ENCODE measurements at places on chromosomes 1 and 21. TPM values are rescaled to one million over a fixed set of nuclear protein-coding genes. Genes with fewer than 3 reads are reported as not detected.

Gene TRIM17
- total RNA-seq: 0.56 TPM

Gene DARS2
- 13.5 TPM for total RNA-seq

Gene SLC9C2
- total RNA-seq: 0.42 TPM

Gene TPR
- 44.7 TPM for total RNA-seq

Gene LCE3E
- total RNA-seq: not detected

Gene TCP10L
- 3.4 TPM for total RNA-seq

Gene LORICRIN
- total RNA-seq: not detected

Gene S100B
- 7.7 TPM for total RNA-seq

Gene WNT4
- 0.14 TPM for total RNA-seq

Gene MYCL
- total RNA-seq: 0.33 TPM

Gene IFI44
- 32.4 TPM for total RNA-seq

Gene KIAA1614
- total RNA-seq: 12.5 TPM

Gene FTCD
- 1.8 TPM for total RNA-seq

Gene FCRLA
- total RNA-seq: not detected

Gene TRNP1
- 51.7 TPM for total RNA-seq

Gene SELL
- total RNA-seq: 1.3 TPM

GRCh38 chr21:41894511-41894910 lies 15.4 kb upstream of the PRDM15 start:
- DNase-seq: no peak

GRCh38 chr1:212916481-212917133 lies 33.7 kb upstream of the VASH2 start:
- peak; percentile 55 for DNase-seq

DNA sequence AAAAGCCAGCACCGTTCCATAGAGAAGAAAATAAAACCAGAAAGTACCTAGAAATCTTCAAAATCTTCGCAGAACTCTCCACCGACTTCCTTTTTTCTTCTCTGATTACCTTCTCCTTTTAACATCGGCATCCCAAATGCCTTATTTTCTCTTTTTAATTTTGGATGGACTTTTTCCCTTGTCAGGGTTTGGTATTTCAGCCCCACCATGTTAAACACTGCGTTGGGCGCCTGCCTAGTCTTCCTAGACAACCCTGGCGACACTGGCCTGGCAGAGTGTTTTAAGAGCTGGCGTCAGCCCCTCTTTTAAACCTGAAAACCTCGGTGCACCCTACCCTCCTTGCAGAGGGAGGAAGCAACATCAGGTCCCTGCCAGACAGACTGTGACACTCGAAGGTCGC lies 66.0 kb upstream of the EFHD2 start:
- DNase-seq: peak; percentile 81

- DNase-seq: no peak
These were observed 615.9 kb downstream of the PTPRU start for GRCh38 chr1:29852248-29852647.

GRCh38 chr1:16420424-16421118 lies 16.7 kb downstream of the SPATA21 start:
- no peak for DNase-seq

DNA sequence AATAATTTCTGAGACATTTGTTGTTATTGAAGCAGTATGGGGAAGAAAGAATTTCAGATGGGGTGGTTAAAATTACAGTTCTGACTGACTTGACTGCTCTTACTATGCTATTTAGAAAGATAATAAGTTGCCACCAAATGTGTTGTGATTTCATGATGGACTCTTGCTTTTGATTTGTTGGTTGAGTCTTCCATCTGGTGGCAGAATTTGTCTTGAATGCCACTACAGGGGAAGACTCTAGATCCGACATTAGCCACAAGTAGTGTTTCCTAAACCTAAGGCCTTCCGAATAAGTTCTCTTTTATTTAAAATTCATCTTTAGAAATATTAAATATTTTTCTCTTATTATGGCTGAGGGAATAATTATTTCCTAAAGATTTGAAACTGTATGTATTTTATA lies 190.9 kb upstream of the ADGRL4 start:
- no peak for DNase-seq

- no peak for DNase-seq
These were observed 13.2 kb upstream of the CDA start for GRCh38 chr1:20575541-20576336.

GRCh38 chr1:115706587-115707425 lies 61.7 kb downstream of the CASQ2 start:
- DNase-seq: no peak

DNA sequence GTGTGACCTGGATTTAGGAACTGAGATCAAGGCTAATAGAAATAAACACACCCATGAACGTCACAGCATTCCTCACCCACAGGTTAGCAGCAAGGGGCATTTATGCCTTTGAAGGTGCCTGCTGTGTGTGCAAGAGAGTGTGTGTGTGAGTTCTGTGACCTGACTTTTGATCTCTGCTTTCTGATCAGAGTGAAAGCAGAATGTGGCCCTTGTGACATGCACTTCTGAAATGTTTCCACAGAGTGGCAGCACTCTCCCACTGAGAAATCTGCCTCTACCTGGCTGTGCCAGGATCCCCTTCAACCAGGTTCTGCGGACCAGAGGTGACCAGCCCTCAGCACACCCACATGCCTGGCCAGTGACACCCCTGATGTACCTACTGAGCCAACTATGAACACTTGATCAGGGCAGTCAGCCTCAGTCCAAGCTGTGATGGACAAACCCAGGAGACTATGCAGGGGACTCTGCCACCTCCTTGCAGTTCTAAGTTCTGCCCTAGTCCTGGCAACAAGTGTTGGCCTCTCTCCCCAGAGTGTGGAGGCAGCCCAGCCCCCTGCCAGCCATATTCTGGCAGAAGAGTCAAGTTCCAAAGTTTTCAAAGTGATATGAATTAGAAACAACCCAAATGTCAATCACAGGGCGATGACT lies 41.0 kb downstream of the RXRG start:
- no peak for DNase-seq

GRCh38 chr1:39409055-39409816 lies 82.2 kb upstream of the BMP8A start:
- peak; percentile 85 for DNase-seq

- DNase-seq: peak; percentile 98
These were observed at the start of gene NFYC for GRCh38 chr1:40691538-40692428. Gene NFYC (plus strand): TSS chr1:40691704. CDS start chr1:40738844, 47,140 bp downstream.

DNA sequence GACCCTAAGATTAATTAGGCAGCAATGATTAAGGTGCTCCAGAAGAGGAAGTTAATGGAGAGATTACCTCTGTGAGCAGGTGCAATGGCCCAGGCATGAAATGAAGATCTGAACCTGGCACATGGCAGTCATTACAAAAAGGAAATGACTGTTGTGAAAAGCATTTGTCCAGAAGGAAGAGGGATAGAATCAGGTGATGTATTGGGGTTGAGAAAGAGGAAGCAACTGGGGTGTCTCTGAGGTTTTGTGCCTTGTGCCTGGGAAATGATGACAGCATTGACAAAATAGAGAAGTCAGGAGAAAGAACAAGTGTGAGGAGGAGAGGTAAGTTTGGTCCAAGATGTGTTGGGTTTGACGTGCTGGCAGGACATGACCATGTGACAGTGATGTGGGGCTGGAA lies 5.6 kb downstream of the CRCT1 start:
- no peak for DNase-seq

- no peak for DNase-seq
These were observed 5.2 kb upstream of the KISS1 start for GRCh38 chr1:204201348-204202040.

DNA sequence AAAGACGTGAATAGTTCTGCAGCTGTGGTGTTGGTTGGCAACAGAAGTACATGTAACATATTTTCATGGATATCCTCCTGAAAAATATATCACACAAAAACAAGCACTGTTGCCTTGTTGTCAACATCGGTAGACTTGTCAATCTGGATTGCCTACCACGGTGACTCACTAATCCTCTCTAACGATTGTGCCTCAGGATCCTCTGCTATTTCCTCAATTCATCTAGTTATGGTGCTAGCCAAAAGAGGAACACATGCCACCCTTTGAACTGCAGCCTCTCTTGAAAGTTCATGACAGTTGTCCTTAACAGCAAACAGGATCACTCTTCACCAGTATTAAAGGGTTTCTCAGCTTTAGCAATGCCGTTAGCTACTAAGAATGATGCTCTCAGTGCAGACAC lies 25.7 kb downstream of the RASAL2 start:
- no peak for DNase-seq

GRCh38 chr1:23171181-23171755 lies 2.6 kb upstream of the LUZP1 start:
- no peak for DNase-seq

DNA sequence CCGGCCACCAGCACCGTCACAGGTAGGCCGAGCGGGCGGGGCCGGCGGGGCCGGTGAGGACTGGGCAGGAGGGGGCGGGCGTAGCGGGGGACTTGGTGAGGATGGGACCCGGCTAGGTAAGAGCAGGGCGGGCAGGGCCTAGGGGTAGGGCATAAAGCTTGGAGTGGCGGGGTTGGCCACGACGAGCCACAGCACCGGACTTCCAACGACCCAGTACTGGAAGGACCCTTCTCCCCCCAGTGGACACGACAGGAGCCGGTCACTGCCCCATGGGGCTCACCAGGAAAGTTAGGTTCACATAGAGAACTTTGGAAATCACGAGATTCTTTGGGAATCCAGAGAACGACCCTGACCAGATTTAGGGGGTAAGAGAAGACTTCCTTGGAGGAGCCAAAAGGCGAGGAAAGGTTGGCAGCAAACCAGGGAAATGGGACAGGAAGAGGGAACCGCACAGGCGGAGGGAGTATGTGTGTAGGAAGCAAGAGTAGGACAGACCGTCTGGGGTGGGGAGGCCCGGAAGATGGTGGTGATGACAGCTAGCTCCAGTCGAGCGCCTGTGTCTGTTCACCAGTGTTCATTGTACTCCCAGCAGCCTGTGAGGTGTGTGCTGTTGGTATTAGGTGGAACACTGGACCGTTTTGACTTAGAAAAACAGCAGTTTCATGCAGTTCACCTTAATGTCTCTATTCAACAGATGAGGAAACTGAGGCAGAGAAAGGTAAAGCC lies 20.4 kb downstream of the ZNF362 start:
- DNase-seq: no peak

- no peak for DNase-seq
These were observed 77.0 kb upstream of the IFFO2 start for GRCh38 chr1:19033515-19033839.

GRCh38 chr1:198015309-198015708 lies 98.1 kb downstream of the LHX9 start:
- DNase-seq: no peak

- no peak for DNase-seq
These were observed 24.1 kb upstream of the NFASC start for GRCh38 chr1:204846546-204846945.

DNA sequence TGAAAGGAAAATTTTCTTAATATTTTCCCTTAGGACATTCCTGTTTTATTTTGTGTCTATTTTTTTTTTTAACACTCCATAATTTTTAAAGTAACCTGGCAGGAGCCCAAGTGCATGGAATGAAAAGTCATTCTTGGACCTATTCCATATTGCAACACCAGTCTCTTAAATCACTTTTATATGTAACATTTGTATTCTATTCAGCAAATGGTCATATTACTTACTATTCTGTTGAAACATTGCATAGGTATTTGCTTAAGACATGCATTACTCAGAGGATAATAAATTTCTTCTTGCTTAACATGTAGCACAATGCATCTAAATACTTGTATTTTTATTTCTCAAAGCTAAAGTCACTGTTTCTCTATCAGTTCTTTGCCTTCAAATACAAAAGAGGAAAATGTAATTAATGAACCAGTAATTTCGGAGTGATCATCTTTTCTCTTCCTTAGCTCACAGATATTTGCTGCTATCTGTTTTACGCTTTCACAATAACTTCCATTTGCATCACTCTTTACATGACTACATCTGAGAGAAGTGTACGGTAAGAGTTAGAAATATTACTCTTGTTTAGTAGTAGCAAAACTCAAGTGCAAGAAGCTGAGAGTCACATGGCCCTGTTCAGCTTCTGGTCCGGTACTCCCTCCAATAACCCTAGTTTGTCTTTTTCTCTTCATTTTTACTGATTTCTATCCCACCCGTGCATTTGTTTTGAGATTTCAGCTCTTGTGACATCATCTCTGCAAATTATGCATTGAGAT lies 394.8 kb downstream of the USP25 start:
- DNase-seq: no peak

- DNase-seq: no peak
These were observed 137.5 kb downstream of the HLX start for GRCh38 chr1:221016751-221017150.

DNA sequence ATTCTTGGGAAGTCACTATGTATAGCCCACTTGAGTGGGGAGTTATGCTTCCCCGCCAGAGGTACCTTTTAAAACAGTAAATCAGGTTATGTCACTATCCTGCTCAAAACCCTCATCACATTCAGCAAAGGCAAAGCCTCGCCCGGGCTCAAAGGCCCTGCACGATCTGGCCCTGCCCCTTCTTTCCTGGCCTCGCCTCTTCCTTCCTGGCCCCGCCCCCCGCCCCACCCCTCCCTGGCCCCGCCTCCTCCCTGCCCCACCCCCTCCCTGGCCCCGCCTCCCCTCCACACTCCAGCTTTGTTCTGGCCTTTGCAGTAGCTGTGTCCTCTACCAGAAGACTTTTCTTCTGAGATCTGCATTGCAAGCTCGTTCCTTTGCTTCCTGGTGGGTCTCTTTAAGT lies 6.6 kb downstream of the LDLRAD2 start:
- DNase-seq: peak; percentile 70

GRCh38 chr1:115238336-115239147 lies 99.5 kb downstream of the NGF start:
- DNase-seq: no peak

GRCh38 chr21:29296446-29296845 lies 2.3 kb upstream of the BACH1 start:
- DNase-seq: no peak

GRCh38 chr21:26148840-26149354 lies 21.7 kb downstream of the APP start:
- DNase-seq: no peak

DNA sequence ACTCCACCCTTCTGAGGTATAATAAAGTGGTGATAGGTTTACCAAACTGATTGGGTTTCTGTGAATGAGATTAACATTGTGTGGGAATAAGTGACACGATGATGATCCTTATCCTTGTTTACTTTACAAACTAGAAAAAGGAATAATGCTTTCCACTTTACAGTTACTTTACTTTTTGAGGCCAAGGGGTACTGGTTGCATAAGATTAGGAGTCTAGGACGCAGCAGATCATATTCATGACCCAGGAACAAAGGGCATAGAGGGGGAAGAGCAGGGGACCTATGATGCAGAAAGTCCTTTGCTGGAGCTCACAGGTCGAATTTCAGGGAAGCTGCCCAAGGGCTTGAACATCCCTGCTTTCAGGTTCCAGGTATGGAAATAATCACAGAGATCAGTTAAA lies 20.4 kb downstream of the FGGY start:
- DNase-seq: no peak

DNA sequence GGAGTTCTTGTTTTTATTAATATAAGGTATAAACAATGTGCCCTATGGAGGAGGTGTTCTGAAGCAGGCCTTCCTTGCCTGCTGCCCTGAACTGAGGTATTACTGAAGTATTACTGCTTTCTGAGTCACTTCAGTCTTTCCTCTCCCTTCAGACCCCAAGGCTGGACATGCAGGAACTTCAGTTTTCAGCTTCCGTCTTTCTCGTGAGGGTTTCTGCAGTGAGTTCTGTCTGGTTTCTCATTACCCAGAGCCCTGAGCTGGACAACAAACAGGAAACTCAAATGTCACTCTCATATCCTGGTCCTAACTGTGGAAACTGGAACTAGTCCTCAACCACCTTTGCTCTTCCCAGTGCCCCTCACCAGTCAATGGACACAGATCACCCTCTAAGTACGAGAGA lies 46.8 kb downstream of the ELAVL4 start:
- no peak for DNase-seq

- no peak for DNase-seq
These were observed 231.9 kb upstream of the JUN start for GRCh38 chr1:59015708-59016107.

- peak; percentile 73 for DNase-seq
These were observed 110.2 kb downstream of the NAV1 start for GRCh38 chr1:201648907-201649721.

Measured in right cardiac atrium (tissue), 5 donors.